ENCODE measurements at places on chromosomes 2 and 18. TPM values are rescaled to one million over a fixed set of nuclear protein-coding genes. Genes with fewer than 3 reads are reported as not detected.

Gene RAX
- total RNA-seq: 0.37 TPM

DNA sequence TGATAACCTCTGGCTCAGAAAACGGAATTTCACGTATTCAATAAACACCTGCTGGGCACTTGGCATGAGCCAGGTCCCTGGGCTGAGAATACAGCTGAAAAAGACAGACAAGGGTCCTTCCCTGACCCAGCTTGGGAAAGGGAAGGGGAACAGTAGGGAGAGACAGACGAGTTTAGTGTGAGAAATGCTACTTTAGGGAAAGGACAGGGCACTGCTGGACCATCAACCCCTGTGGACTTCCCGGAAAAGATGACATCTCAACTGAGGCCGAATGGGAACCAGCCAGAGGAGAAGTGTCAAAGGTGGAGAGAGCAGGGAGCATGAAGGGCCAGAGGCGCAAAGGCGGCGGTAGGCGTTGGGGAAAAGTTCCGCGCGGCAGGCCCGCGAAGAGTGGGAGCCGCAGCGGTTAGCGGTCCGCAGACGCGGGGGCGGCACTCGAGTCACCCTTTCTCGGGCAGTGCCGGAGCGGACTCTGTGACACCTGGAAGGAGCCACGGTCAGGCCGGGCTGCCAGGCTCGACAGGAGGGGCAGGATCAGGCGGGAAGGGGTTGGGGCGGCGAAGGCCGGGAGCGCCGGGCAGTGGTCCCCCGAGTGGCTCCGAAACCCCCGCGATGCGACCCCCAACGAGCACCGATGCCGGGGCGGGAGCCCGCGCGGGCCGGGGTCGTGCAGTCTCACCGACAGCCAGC, 519 bp downstream of the TEX261 start:
- no peak for DNase-seq

Gene NFU1
- total RNA-seq: 63.0 TPM

DNA sequence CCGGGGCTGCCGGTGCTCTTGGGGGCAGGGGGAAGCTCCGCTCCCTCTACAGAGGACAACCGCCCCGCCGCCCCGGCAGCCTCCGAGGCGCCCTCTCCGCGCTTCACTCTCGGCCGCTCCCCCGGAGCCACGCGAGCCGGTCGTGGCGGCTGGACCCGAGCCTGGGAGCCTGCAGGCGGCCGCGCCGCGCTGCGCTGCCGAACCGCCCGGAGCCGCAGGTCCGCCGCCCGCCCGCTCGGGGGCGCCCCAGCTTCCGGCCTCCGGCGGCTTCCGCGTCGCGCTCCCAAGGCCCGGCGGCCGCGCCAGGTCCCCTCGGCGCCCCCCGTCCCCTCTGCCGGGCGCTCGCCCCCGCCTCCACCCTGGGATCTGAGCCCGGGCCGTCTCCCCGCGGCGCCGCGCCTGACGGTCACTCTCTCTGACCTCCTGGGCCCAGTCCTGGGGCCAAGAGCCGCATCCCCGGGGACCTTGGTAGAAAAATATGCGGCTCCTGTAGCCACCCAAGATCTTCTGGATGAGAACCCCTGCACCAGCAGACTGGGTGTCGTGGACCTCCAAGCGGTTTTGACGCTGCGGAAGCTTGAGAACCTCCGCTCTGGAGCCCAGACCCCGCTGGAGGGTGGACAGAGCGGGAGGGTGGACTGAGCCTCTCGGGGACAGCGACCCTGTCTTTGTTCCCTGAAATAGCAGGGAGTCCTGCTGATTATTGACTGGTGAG, 44.3 kb downstream of the SERTAD2 start:
- peak; percentile 63 for DNase-seq

DNA sequence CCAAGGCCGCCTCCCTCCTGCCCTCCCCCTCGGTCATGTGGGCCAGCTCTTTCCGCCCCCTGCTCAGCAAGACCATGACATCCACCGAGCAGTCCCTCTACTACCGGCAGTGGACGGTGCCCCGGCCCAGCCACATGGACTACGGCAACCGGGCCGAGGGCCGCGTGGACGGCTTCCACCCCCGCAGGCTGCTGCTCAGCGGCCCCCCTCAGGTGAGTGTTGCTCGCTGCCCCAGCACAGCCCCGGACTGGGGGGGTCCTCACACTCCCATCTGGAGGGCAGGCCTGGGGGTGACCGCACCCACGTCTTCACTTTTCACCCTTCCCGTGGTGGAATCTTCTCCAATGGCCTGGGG, 51.3 kb downstream of the NTSR2 start:
- DNase-seq: no peak

Gene UGT1A3
- not detected for total RNA-seq

GRCh38 chr2:196551014-196551413, 88.5 kb upstream of the CCDC150 start:
- DNase-seq: no peak

Gene MDH1B
- total RNA-seq: 1.3 TPM

- no peak for DNase-seq
Observed at GRCh38 chr2:64738026-64738425, 84.3 kb upstream of the SERTAD2 start.

DNA sequence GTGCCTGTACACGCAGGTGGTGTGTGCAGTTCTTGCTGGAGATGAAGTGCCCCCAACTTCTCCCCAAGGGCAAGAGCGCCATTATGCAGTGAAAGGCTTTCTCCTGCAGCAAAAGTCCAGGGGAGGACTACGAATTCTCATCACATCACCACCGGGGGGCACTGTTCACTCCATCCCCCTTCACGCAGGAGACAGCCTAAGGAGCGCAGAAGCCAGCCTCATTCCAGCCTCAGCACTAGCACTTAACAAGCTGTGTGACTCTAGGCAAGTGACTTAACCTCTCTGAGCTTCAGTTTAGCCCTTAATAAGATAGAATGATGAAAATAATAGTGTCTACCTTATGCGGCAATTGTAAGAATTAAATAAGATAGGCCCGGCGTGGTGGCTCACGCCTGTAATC, 32.3 kb downstream of the DNMT3A start:
- peak; percentile 81 for DNase-seq
